Gastroesophageal sphincter (tissue), 4 donors: ENCODE measurements at places on chromosomes 7 and 10. TPM values are rescaled to one million over a fixed set of nuclear protein-coding genes. Genes with fewer than 3 reads are reported as not detected.

Gene GATA3
- total RNA-seq = 0.35 TPM

DNA sequence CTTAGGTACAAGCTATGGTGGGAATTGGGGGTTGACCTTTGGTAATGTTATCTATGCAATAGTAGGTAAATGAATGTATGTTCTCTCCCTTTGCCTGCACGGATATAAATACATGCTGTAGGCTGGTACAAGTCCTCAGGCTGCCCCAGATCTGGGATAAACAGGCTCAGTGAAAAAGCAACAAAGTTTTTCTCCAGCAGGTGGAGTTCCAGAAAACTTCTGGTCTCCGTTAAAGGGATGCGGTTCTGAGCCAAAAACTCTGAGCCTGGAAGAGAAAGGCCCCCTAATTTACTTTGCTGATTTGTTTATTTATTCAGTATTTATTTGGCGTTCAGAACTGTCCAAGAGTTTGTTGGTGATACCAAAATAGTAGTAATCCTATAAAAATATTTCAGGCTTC, 204.7 kb downstream of the ADRA2A start:
- no peak for ATAC-seq

DNA sequence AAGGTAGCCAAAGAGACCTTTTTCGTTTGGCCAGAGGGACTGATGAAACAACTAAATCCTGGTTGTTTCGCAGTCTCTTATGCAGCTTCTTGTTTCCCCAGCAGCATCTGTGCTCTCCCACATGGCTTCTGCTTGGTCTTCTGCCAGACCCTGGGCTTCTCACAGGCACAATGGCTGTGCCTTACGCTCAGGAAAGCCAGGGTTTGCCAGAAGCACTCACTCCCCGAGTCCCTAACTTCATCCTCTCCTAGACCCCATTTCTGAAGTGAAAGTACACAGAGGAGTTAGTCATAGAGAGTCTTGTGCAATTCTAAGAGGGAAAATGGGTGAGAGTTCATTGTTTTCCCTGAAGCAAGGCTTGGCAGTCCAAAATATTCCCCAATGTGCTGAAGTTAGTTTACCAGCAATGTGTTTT, 121.7 kb downstream of the EVX1 start:
- peak; percentile 92 for ATAC-seq

- ATAC-seq = no peak
These were observed 7.5 kb downstream of the MNX1 start for GRCh38 chr7:157002819-157003421.

Gene LRMDA
- 7.3 TPM for total RNA-seq

- no peak for ATAC-seq
These were observed 231.6 kb upstream of the FOXK1 start for GRCh38 chr7:4450483-4450882.

GRCh38 chr7:137847568-137848050, 835 bp upstream of the DGKI start:
- no peak for ATAC-seq

GRCh38 chr7:82617156-82617555, 173.6 kb upstream of the CACNA2D1 start:
- ATAC-seq = no peak

Gene TBX20
- total RNA-seq = 0.54 TPM

Gene HOXA4
- total RNA-seq = 12.1 TPM

DNA sequence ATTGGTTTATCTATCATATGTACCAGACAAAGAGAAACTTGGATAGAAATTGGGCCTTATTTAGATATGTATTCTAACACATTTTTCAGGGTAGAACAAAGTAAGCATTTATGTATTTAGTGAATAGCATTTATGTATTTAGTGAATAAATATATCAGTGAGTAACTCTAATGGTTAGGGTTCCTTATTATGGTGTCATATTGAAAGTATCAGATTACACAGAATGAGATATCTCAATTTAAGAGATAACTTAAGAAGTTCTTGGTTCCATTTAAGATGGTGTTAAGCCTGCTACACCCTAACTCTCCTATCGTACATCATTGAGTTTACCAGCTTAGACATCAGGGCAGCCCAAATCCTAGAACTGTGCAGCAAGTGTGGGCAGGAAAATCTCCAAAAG, 35.9 kb upstream of the DMTF1 start:
- no peak for ATAC-seq

DNA sequence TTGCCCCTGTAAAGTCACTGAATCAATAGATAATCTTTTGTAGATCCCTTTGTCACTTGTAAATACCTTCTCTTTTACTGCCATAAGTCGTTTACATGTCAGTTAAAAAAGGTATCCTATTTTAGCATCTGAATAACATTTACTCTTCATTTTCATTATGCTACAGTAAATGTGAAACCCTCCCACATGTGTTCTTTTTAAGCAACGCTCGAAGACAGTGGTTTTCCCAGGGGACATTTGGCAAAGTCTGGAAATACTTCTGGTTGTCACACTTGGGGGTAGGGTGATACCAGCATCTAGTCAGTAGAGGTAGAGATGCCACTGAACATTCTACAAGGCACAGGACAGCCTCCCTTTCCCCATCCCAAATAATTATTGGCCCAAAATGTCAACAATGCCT, 23.7 kb downstream of the ATAD1 start:
- no peak for ATAC-seq

Gene NUTM2E
- not detected for total RNA-seq

GRCh38 chr7:155610633-155611193, 33.7 kb upstream of the RBM33 start:
- ATAC-seq = no peak

GRCh38 chr10:132570771-132571649, 33.4 kb downstream of the INPP5A start:
- ATAC-seq = peak; percentile 14

Gene LIPF
- not detected for total RNA-seq

Gene MYO1G
- total RNA-seq = 2.4 TPM

Gene UCMA
- total RNA-seq = not detected

Gene ATOH7
- 0.35 TPM for total RNA-seq

- no peak for ATAC-seq
These were observed 51.5 kb downstream of the CCNY start for GRCh38 chr10:35387768-35388167.

GRCh38 chr7:16083931-16084330, 337.4 kb downstream of the CRPPA start:
- no peak for ATAC-seq

Gene MEIG1
- total RNA-seq = not detected

Gene GJD4
- total RNA-seq = not detected

DNA sequence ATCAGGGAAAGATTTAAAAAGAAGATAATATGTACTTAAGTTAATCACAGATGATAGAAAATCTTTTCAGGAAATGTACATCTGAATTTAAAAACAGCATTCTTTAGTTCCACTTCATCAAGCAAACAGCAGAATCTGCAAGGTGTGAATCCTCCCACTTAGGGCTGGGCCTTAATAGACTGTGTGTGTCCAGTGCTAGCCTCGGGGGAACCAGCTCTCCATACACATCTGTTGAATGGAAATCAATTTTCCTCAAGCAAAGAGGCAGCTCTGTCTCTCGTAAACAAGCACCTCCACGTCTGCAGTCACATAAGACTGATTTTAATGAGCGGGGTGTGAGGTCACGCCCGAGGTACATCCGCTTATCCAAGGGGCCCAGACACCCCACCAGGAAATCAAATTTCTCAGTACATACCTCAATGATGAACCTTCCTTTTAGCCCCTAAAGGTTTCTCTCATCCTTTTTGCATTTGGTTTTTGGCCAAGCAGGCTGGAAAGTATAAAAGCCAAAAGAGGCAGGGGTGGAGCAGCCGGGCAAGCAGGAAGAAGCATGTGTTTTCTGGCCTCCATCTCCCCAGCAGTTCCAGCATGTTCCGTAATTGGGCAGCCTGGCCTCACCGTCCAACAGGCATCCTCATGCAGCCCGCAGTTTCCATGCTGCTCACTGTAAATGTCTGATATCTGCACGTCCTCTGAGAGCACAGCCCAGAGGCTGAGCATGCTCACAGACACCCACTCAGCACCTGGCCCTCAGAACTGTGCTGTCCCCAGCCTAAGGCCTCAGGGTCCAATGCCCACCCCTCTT, 131.3 kb downstream of the GLI3 start:
- ATAC-seq = peak; percentile 11

GRCh38 chr10:26805567-26806245, 55.1 kb downstream of the ABI1 start:
- no peak for ATAC-seq

- ATAC-seq = no peak
These were observed 3.1 kb downstream of the GPER1 start for GRCh38 chr7:1090686-1091643.

DNA sequence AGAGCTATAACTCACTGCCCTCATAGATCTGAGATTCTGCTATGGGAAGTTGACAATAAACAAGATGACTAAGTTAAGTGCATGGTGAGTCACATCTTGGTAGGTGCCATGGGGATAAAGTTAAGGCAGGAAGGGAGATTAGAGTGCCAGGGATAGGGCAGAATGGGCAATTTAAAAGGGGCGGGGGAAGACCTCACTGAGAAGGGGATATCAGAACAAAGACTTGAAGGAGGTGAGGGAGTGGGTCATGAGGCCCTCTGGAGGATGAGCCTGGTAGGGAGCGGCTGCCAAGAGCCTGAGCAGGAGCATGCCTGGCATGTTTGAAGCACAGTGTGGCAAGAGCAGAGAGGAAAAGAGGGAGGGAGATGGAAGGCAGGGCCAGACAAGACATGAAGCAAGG, 34.8 kb upstream of the INMT start:
- ATAC-seq = no peak

DNA sequence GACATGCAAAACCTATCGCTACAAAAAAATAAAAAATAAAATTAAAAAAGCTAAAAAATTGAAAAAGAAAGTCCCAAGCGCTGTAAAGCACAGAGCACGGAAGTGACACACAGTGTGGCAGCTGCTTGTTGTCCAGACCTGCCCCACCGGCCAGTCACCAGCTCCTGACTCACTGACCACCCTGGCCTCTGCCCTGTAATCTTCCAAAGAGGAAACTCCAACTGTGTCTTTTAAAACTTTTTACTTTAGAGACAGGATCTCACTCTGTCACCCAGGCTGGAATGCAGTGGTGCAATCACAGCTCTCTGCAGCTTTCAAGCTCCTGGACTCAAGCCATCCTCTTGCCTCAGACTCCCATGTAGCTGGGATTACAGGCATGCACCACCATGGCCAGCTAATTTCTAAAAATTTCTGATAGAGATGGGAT, 23.6 kb downstream of the GNA12 start:
- peak; percentile 94 for ATAC-seq

Gene PHYH
- total RNA-seq = 31.9 TPM

Gene PRSS2
- total RNA-seq = not detected
